ENCODE measurements at places on chromosomes 16 and 17.

- DNase-seq = no peak
These were observed 88.5 kb downstream of the GSG1L start for GRCh38 chr16:27974896-27975540.

GRCh38 chr16:49414671-49415070, 41.1 kb downstream of the C16orf78 start:
- DNase-seq = no peak

DNA sequence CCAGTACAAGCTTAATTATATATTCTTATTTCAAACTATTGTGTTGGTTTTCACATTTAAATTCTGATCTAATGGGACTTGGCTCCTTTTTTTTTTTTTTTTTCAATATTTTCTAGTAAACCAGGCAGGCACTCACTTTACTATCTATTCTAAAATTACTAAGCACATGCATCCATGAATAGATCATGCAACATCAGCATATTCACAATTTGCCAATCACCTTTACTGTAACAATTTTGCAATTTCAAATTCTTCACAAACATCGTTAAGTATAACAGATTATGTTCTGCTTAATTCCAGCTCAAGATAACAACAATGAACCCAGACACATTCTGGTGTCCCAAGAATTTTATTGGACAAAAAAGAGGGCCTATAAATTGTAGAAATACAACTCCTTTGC, 217.4 kb downstream of the CDH8 start:
- DNase-seq = no peak

GRCh38 chr17:28748852-28749515, 5.2 kb downstream of the TRAF4 start:
- no peak for DNase-seq

DNA sequence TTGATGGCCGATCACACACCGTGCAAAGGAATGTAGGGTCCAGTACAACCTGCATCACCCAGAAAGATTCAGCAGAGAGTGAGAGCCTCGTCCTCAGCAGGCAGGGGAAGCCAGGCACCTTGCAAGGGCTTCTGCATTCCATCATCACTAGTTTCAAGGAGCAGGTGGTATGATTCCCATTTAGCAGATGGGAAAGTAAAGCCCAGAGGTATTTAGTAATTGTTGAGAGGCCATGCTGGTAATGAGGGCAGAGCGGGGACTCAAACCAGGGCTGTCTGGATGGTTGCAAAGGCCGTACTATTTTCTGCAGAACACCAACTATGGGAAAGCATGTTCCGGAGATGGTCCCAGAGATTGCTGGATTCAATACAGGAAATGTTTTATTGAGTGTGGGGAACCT, 65.8 kb upstream of the MRTFB start:
- no peak for DNase-seq

DNA sequence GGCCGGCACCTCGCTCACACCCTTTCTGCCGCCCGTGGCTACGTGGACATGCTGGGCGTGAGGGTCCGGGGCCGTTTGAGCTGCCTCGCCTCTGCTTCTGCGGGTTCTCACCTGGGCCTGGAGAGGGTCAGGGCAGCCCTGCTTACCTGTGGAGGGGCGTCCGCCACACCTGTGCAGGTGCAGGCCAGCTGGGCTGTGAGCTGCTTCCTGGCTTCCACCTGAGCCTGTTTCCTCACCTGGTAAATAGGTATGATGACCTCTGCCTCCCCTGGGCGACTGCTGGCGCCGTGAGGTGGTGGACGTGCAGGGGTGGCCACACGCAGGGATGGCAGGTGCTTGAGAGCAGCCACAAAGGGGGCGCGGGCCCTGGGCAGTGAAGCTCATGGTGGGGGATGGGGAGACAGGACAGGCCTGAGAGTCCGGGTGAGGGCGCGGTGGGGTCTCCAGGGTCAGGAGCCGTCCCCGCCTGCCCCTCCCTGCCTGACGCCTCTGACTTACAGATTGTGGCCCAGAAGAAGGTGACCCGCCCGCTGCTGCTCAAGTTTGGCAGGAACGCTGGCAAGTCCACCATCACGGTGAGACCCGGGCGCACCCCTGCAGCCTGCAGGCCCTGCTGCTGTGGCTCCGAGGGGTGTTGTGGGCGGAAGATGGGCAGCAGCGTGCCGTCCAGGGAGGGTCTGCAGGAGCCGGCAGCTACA, 7.8 kb downstream of the CPNE7 start:
- DNase-seq = no peak

GRCh38 chr16:26667307-26667706, 399.4 kb upstream of the C16orf82 start:
- DNase-seq = no peak

DNA sequence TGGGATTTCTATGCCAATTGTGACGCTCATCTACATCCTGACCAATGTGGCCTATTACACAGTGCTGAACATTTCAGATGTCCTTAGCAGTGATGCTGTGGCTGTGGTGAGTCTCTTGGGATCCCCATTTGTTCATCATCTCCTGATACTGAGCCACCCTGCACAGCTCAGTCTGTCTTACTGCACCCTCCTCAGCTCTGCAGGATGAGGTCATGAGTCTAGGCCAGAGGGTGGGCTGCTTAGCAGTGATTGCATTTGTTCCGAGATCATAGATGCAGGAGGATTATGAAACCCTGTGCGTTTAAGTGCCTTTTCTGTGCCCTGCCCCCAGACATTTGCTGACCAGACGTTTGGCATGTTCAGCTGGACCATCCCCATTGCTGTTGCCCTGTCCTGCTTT, 19.5 kb downstream of the SLC7A6OS start:
- no peak for DNase-seq

Measured in stimulated activated CD4-positive, alpha-beta T cell treated with anti-CD3 and anti-CD28 coated beads, Interleukin-15, amount 100 ng/mL, for 24 hours (primary cell).